Fibroblast of skin of right quadriceps (primary cell): ENCODE measurements at places on chromosomes 5 and 9.

DNA sequence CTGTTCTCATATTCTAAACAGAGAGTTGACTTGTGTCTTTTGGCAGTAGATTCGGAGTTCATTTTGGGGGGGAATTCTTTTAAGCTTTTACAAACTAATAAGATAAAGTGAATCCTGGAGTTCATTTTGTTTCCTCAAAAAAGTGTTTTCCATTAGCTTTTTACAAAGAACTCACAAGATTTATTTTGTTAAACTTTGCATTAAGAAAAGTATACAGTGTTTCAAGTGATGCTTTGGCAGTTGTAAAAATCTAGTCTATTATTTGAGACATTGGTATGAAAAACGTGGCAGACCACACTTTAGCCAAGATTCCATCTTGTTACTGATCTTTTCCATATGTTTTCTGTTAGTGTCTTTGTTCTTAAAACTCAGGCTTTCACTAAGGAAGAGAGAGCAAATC, 1.2 kb upstream of the OMD start:
- DNase-seq: peak; percentile 74

- no peak for DNase-seq
Measured at GRCh38 chr5:124841829-124842712, 95.6 kb upstream of the ZNF608 start.

DNA sequence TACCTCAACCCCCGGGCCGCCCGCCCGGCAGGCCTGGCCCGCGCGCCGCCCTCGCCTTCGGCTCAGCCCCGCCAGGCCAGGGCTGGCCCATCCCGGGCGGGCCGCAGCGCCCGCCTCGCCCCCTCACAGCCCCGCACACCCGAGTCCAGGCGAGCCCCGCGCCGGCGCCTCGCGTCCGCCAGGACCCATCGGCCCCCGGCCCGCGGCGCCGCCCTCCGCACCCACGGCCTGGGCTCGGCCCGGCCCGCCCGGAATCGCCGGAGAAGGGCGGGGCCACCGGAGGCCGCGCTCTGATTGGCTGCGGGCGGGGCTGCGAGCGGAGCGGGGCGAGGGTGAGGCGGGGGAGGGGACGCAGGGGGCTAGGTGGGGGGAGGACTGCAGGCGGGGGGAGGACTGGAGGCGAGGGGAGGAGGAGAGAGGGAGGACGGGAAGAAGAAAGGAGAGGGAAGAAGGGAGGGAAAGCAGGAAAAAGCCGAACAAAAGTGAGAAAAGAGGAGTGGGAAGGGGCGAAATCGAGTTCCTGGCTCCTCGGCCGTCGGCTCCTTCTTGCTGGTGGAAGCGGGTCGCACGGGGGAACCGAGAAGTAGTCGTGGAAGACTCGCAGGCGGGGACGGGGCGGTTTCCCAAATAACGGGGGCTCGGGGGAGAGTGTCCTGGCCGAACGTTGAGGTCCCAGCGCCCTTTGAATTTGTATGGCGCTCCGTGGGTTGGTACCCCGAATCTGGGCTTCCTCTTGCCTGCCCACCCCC, 472 bp upstream of the UBTD2 start:
- peak; percentile 89 for DNase-seq

GRCh38 chr5:155750571-155750970, 576.4 kb upstream of the SGCD start:
- DNase-seq: peak; percentile 51

- peak; percentile 100 for DNase-seq
Measured at GRCh38 chr5:149485655-149486615, 65.3 kb downstream of the CSNK1A1 start.

DNA sequence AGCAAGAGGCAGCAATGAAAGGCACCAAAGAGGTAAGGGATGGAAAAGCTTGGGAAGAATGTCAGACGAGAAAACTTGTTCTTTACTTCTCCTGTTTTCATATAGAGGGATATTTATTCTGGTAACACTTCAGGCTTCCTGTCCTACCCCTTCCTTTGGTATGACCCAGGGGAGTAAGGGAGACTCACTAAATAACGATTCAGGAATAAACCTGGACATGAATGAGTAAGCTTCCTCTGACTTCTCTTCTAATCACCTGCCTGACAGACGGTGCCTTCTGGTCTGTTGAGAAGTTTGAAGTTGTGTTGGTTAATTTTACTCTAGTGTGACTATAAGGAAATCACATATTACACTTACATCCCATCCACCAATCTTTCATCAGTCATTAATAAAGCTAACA, 461.2 kb downstream of the CDH12 start:
- DNase-seq: no peak

DNA sequence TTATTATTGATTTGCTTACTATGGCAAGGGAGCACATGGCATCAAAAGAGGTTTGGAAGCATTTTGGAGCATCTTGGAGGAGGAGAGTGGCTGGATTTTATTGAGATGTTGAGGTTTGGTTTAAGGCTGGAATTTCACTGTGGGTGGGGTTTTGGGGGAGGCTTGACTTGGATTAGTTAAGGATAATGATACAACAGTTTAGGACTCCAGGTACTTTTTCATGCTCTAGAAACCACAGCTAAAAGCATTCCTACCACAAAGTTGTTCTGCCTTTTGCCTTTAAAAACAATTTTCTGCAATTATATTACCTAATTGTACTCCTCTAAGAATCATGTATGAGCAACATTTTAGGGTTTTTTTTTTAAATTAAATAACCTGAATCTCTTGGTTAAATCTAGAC, 5.0 kb downstream of the GCNT4 start:
- DNase-seq: no peak

DNA sequence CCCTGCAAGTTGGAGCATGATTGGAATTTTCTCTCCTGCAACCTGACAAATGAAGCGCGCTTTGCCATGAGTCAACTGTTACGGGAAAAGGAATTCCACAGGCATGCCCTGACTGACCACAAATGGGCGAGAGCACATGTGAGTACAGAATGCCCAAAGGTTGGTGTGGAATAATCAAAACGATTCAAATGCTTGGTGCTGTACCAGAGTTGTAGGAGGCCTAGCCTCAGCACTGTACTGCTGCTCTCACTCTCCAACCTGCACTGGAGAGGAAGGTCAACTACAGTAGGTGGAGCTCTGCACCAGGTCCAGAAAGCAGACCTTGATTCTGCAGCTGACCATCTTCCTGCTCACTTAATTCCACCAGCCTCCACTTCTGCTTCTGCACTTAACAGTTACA, 406.9 kb upstream of the ACTBL2 start:
- peak; percentile 87 for DNase-seq

- DNase-seq: peak; percentile 71
Measured at GRCh38 chr5:56950626-56951125, 1.2 kb downstream of the MIER3 start.

- DNase-seq: no peak
Measured at GRCh38 chr9:114250648-114251047, 72.2 kb upstream of the ORM1 start.

GRCh38 chr5:144088206-144089064, 82.0 kb downstream of the YIPF5 start:
- peak; percentile 46 for DNase-seq

GRCh38 chr5:177510567-177511053, 984 bp upstream of the DOK3 start:
- no peak for DNase-seq

GRCh38 chr5:133675376-133676154, 63.2 kb upstream of the FSTL4 start:
- DNase-seq: no peak

DNA sequence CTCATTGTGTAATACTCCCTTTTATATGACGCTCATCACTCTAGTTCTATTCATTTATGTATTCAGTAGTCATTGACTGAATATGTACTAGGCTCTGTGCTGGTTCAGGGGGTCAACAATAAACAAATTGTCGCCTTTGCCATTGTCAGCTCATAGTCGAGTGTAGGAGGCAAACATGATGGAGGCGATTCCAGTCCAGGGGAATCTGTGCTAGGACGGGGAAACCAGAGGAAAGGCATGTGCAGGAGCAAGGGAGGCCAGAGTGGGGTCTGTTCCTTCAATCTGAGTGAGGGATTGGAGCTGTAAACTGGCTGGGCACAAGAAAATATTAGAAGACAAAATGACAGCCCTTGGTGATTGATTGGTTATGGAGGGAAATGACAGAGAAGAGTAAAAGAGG, 83.9 kb downstream of the ANGPTL2 start:
- DNase-seq: no peak

- DNase-seq: no peak
Measured at GRCh38 chr9:20309124-20309523, 313.2 kb downstream of the MLLT3 start.

- DNase-seq: no peak
Measured at GRCh38 chr9:37197158-37198038, 77.0 kb downstream of the ZCCHC7 start.

GRCh38 chr5:107296572-107296971, 374.2 kb downstream of the EFNA5 start:
- DNase-seq: no peak

DNA sequence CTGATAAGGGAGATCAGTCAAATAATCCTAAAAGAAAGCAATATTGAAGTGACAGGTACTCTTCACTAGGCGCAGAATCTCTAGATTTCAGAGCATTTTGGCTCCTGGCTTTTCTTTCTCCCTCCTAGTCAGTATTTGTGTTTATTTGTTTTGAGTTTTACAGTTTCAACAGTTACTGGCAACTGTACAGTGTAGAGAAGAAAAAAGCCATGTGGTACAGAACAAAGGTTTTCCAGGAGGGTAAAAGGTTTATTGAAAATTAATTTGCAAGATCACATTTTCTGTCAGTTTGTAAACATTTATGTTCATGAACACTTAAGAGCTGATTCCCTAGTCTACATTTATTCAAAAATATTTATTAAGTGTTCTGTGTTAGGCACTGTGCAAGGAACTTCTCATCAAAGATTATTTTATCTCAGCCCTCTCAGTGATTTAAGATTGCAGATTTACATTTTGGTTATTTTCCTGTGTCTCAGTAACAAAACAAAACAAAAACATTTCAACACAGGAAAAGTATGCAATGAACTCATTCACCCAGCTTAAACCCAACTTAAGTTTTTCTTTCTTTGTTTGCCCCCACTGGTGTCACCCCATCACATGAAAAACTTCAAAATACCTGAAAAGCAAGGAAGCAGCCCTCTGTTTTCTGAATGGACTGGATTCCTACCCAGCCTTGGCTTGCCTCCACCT, 12.9 kb downstream of the MINAR2 start:
- DNase-seq: no peak

DNA sequence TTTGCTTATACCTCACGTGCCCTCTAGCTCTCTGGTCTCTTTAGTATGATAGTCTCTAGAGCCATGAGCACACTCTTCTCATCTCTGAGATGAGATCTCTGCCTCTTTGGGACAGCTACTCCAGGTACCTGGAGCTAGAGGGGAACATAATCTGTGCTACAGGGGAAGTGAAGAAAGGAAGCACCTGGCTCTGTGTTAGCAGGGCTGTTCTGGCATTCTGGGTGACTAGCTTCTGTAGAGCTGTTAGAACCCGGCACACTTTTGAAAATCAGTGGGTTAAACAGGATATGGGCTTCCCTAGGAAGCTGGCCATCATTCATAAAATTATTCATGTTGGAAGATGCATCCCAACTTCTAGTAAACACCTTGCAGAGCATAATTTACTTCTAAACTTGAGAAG, 224.8 kb downstream of the MCTP1 start:
- no peak for DNase-seq

DNA sequence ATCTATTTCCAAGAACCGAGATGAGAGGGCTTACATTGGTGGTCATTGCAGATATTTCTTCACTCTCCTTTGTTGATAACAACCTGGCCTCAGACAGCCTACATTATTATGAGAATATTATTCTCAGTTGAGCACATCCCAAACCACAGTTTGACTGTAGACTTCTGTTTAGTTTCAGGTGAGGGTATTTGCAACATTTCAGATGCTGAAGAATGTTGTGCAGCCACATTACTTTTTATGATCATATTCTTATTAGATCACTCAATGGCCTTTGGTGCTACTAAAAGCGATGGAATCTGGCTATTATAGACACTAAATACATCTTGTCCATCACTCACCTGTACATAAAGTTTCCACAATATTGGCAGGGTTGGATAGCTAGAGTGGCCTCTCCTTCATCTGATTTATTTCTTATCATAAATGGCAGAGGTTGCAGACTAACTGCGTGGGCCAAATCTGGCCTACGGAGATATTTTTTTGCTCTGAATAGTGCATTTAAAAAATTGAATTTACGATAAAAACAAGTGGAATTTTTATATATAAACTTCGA, 26.2 kb upstream of the RICTOR start:
- no peak for DNase-seq

DNA sequence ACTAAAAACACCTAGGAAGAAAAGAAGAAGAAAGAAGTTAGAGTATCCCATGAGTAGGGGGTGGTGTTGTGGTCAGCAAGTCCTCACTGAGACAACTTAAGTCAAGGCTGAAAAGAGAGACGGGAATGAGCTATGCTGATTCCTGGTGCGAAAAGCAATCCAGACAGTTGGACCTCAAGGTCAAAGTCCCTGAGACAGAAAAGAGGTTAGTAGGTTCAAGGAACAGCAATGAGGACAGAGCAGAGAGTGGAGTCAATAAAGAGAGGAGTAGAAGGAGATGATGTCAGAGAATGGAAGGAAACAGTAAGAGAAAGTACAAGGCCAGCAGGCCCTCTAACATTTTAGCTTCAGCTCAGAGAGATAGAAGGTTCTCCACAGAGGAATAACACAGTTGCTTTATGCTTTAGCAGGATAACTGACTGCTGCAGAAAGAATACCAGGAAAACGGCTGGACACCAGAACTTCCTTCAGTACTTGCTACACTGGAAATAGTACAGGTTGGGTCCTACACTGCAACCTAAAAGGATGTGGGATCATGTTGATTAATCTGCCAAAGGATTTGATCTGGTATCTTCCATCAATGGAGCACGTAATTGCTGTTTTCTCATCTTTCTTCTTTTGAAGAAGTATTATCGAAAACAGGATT, 43.6 kb downstream of the GNAQ start:
- no peak for DNase-seq

GRCh38 chr5:75985077-75985476, 98.1 kb upstream of the SV2C start:
- DNase-seq: no peak

DNA sequence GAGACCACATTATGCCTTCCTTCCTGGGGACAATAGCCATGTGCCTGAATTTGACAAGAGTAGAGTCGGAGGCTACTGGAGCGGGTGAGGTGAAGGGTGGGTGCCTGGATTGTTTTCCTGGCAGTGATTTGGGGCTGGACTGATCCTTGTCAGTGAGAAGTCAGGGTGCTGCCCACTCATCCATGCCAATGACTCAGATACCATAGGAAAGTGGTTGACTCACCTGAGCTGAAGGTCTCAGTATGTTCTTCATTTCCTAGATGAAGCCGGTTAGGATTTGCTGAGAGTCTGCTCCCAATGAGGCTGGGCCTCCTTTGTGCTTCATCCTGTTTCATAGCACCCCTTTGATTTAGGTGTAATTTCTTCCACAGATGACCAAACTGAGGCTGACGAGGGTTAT, 366.0 kb downstream of the KDM4C start:
- no peak for DNase-seq

DNA sequence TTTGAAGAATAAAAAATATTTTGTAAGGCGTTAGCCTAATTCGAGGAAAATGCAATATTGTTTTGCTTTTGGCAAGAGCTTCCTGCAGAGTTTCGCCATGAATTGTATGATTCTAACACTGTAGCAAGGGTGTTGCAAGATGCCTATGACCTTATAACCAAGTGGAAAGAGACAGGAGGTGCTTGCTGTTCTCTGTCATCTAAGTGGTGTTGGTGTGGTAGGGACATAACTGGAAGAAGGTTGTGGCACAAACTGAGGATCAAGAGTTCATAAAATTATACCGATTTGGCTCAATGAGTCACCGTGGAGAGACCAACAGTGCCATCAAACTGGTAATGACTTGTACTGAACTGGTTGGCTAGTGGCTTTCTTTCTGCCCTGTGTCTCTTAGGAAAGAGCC, 6.3 kb downstream of the STC2 start:
- DNase-seq: no peak

- DNase-seq: no peak
Measured at GRCh38 chr9:134902936-134903335, 14.8 kb downstream of the FCN1 start.

GRCh38 chr9:108363311-108363710, 492.5 kb downstream of the ACTL7B start:
- DNase-seq: no peak
